NCI-H526 treated with DMSO at 0.1 percent for 48 hours (cell line): ENCODE measurements at places on chromosomes 1 and 21.

- no peak for DNase-seq
Measured at GRCh38 chr1:208834381-208835096, 590.4 kb upstream of the PLXNA2 start.

DNA sequence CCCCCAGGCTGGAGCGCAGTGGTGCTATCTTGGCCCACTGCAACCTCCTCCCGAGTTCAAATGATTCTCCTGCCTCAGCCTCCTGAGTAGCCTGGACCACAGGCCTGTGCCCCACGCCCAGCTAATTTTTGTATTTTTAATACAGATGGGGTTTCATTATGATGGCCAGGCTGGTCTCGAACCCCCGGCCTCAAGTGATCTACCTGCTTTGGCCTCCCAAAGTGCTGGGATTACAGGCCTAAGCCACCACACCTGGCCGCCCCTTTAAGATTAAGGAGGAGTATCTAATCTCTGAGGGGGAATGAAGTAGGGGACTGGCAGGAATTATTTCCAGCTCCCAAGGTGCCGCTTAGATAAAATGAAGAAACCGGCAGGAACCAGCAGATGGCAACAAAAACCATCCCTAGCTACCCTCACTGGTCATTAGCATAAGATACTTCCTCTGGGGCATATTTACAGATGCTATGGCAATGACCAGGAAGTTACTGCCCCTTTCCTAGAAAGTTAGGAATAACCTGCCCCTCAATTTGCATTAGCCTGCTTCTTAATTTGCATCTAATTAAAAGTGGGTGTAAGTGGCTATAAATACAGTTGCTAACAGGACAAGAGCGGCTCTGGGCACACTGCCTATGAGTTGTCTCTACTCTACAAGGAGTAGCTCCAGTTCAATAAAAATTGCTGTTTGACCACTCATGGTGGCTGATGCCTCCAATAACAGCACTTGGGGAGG, 7.1 kb upstream of the NSUN4 start:
- peak; percentile 97 for DNase-seq

DNA sequence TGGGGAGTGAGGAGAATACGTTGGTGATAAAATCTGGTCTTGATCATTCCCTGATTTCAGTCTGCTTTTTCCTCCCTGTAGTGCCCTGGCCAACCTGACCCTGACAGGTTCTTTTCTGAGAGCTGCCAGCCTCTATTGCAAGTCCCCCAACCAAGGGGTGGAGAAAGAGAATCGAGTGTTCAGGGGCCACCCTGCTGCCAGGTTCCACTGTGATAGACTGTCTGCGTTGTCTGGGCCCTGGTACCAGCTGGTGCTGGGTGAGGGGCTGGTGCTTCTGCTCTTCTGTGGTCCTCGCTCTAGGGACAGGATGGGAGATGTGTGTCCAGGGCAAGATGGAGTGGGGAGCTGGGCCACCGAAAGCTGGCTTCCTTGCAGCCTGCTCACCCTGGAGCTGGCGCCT, 214.6 kb downstream of the CAMTA1 start:
- no peak for DNase-seq

GRCh38 chr21:35578347-35578782, 482.0 kb downstream of the SETD4 start:
- no peak for DNase-seq

DNA sequence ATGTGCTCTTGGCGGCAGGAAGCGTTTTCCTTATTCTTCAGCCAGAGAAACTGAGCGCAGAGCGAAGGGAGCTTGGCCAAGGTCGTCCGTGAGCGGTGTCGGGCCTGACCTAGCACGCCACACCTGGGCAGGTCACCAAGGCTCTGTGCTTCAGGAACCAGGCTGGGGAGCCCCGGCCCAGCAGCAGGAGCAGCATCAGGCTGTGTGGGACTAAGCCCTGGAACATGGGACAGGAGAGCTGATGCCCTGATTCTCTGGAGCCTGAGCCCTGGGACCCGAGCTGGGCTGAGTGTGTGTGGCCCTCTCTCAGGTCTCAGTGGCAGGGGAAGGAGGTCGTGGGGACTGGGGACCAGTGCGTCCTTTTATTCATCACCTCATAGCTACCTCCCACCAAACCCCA, 65.2 kb upstream of the ABCG1 start:
- no peak for DNase-seq

- DNase-seq, result no peak
Measured at GRCh38 chr1:23282957-23283356, 61.1 kb downstream of the HNRNPR start.

GRCh38 chr1:47676311-47677054, 238.6 kb downstream of the FOXD2 start:
- DNase-seq, result no peak
